ENCODE measurements at places on chromosomes 7 and 10. TPM values are rescaled to one million over a fixed set of nuclear protein-coding genes. Genes with fewer than 3 reads are reported as not detected.

The GSAP gene
- 7.4 TPM for total RNA-seq

GRCh38 chr7:19610194-19610943 is 98.5 kb downstream of the POLR1F start:
- no peak for DNase-seq

- peak; percentile 16 for DNase-seq
Observed at GRCh38 chr7:29723599-29723998, 82.7 kb upstream of the WIPF3 start.

GRCh38 chr7:122674502-122674901 is 24.4 kb downstream of the RNF133 start:
- no peak for DNase-seq

GRCh38 chr7:147586526-147586925 is 1004.0 kb upstream of the C7orf33 start:
- DNase-seq = no peak

The ZP3 gene
- total RNA-seq = 8.8 TPM

GRCh38 chr7:93055543-93056107 is 62.2 kb downstream of the SAMD9 start:
- DNase-seq = no peak

The ABCC2 gene
- total RNA-seq = 1.1 TPM

DNA sequence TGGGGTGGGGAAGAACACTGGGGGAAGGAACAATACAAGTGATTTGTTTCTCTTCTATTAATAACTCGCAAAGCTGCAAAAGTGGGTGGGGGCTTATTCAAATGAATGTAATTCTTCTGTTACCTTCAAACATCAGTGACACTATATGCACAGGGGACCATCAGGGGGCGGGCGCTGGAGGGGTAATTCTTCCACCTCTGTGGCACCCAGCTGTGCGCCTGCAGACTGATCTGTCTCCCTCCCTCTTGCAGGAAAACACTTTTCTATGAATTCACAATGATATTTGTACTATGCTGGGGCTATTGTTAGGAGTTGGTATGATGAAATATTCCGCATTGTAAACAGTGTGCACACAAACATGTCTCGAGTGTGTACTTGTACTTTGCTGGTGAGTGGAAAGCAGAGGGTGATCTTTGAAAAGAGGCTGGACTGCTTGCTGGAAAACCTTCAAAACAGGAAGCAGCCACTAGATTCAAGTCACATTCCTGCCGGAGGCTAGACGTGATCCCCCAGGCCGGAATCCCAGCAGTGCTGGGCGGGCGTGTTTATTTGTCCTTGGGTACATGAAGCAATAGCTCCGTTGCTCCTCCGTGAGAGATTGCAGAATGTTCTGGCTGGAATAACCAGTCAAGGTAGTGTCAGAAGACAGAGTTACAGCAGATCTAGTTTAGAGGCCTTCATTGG is 15.8 kb upstream of the BNIP3 start:
- peak; percentile 89 for DNase-seq

GRCh38 chr7:105429746-105430612 is 41.3 kb upstream of the SRPK2 start:
- DNase-seq = no peak

DNA sequence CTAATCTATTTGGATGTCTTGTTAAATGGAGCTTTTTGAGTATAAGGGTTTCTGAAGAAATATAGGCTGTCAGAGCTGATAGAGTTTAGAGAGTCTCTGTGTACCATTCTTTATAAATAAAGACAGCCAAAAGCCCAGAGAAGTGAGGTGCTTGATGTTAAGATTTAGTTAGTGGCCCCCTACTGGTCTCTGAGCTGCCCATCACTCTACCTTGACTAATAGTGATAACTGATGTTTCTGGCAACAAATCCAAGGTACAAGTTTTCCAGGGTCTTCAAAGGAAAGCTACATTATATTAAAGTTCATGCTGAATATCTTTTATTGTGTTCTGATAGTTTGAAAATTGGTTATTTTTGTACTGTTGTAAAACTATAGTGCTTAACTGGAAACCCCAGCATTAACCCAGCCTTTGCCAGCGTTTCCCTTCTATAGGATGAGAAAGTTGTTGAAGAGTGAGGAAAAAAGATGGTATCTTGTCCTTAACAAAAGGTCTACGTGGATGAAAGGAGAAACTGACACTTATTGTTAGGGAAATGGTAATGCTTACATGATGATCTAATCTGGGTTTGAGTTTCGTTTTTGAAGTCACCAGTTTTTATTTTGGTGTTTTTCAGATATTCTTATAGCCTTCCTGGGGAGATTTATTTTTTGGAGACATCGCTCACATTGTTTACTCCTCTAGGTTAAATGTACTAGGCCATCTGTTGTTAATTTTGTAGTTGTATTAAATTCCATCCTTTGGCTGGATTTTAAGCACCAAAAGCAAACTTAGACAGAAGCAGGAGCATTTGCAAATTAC is 79.0 kb downstream of the AUTS2 start:
- no peak for DNase-seq

The LRRD1 gene
- not detected for total RNA-seq

The FEZF1 gene
- not detected for total RNA-seq

GRCh38 chr10:46268076-46268881 is 18.5 kb upstream of the ANTXRL start:
- DNase-seq = no peak

The CHN2 gene
- 18.9 TPM for total RNA-seq

- DNase-seq = no peak
Observed at GRCh38 chr10:49781247-49781646, 19.1 kb upstream of the OGDHL start.

- DNase-seq = no peak
Observed at GRCh38 chr10:89798092-89798491, 96.7 kb downstream of the KIF20B start.

The ADCK2 gene
- 19.7 TPM for total RNA-seq

- no peak for DNase-seq
Observed at GRCh38 chr7:46257761-46258448, 336.8 kb upstream of the IGFBP3 start.

The PRLHR gene
- 0.57 TPM for total RNA-seq

The DNA2 gene
- 3.3 TPM for total RNA-seq

The VIPR2 gene
- 8.6 TPM for total RNA-seq

DNA sequence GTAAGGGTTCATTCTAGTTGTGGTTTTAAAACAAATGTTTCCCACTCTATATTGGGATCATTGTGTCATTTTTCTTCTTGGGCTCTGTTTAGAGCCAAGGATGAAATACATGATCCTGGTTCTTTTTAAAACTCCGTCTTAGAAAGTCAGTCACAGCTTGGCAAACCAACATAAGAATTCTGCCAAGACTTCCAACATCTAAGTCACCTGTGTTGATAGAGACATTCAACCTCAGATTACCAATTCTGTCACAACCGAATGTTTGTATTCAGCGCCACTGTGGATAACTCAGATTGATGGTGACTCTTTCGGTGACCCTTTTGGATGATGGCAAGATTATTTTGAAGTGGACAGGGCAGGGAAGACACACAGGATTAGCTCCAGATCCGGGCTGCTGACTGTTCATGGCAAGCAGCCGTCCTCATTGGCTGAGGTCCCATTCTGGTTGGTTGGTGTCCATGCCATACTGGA is 255.4 kb downstream of the ARHGAP21 start:
- no peak for DNase-seq

- DNase-seq = no peak
Observed at GRCh38 chr7:158028290-158028941, 559.2 kb downstream of the PTPRN2 start.

The C10orf105 gene
- total RNA-seq = 0.28 TPM

DNA sequence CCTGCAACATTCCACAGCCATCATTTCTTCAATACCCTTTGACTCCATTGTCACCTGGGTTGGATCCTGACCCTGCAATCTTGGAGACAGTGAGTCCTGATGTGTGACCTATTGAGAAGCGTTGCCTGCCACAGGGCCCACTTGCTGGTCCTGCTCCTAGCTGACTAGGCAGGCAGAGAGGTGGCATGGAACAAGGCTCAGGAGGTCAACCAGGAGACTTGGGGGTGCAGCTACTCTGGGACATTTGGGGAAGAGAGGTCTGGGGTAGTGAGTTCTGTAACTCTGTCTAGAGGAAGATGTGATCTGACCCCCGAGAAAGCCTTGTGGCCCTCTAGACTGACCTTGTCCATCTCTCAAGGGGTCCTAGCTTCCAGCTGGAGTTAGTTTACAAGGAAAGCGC is 1.8 kb downstream of the ZMIZ2 start:
- DNase-seq = no peak

GRCh38 chr10:119700321-119700954 is 25.4 kb upstream of the INPP5F start:
- DNase-seq = no peak

GRCh38 chr7:129366-130221 is 62.8 kb upstream of the FAM20C start:
- DNase-seq = no peak

The MINDY4 gene
- 25.9 TPM for total RNA-seq

The SRRT gene
- total RNA-seq = 191 TPM

DNA sequence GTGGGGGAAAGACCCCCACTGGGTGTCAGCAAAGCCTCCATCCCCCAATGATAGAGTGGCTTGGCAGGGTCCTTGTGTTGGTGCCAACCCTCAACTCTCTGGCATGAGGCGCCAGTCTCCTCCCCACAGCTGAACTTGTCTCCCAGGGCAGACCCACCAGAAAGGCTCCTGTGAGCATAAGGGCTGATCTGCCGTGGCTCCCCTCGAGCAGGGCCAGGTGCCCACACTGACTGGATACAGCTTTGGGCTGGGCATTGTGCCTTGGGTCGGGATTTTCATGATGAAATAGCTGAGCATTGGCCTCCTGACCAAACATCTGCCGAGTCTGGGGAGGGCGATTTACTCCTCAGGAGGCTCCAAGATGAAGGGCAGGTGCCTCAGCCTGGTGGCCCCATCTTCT is 68.1 kb upstream of the NPTX2 start:
- DNase-seq = no peak

Data from ovary (tissue), 10 donors.